ENCODE measurements at places on chromosomes 16 and 17.
A peak's percentile ranks its signal among the peaks of the same experiment; 100 is the strongest.

DNA sequence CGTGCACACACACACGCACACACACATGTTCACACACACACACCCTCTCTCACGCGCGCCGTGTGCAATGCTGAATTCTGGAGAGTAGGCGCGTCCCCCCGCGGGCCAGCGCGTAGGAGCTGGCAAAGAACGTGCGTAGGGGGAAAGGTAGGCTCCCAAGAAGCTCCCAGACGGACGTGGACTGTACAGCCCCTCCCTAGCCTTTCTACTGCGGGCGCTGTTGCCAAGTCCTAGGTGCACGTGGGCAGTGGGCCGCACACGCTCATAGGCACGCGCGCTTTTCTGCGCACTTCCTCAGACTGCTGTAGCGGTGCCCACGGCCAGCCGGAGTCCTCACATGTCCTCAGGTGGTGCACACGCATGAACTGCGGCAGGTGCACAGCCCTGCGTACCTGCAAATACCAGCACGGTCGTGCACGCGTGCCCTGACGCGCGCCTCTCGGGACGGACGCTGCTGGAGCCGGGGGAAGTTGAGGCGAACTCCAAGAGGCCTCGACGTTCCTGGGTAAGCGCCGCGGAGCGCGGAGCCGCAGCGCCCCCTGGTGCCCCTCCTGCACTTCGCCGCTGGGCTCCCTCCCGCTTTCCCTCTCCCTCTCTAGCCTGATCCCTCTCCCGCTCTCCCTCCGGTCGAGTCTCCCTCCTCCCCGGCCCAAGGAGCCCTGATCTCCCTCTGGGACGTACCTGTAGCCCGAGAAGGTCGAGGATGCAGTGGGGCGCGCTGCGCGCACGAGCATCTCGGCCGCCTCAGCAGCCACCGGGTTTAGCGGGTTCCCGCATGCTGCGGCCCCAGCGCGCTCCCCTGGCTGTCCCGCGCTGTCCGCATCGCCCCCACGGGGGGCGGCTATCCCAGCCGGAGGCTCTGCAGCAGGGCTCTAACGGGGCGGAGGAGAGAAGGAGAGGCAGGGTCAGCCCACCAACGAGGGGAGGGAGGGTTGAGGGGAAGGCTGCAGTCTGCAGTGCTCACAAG lies 749 bp downstream of the GRIN2A start:
- DNase-seq = peak; percentile 69

- DNase-seq = no peak
Observed at GRCh38 chr17:1958134-1958881, 66.8 kb downstream of the RTN4RL1 start.

DNA sequence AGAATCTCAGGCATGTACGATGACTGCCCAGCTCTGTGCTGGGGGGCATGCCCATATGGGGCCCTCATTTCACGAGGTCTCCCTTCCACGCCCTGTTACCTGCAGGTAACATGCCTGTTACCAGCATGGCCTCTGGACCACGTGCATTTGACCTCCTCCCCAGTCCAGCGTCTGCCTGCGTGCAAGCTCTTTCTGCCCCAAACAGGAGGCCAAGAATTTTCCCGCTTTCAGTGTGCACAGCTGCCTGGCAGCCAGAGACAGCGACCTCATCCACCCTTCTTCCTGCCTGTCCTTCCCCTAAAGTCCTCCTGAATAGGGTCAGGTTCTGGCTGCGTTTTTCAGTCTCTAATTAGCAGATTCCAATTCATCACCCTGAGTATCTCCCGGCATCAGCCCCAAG lies 306.5 kb upstream of the ZFHX3 start:
- DNase-seq = no peak

GRCh38 chr17:74369221-74369620 lies 1.9 kb downstream of the GPR142 start:
- no peak for DNase-seq

GRCh38 chr17:44197980-44198720 lies 1.5 kb downstream of the ATXN7L3 start:
- DNase-seq = no peak

DNA sequence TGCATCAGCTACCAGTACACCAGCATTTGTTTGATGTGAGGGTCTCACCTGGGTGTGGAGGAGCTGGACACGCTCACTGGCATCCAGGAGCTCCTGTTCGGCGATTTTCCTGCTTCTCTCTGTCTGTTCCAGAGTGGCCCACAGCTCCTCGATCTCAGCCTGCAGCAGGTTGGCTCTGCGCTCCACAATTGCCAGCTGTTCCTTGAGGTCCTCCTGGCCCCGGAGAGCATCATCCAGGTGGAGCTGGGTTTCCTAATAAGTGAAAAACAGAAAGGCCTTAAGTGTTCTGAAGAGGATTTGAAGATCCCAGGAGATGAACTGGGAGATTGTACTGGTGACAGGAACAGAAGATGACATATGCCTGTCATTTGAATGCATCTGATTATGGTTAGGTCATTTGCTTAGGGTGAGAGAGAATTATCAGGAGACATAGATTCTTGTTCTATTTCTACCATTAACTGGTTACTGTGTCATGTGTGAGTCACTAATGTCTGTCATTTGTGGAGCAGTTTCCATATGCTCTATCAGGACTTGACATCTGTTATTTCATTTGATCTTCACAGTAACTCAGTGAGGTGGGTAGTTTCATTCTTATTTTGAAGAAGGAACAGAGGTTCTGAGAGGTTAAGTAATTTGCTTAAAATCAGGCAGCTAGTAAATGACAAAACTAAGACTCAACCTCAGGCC lies 21.5 kb upstream of the MYH13 start:
- no peak for DNase-seq

DNA sequence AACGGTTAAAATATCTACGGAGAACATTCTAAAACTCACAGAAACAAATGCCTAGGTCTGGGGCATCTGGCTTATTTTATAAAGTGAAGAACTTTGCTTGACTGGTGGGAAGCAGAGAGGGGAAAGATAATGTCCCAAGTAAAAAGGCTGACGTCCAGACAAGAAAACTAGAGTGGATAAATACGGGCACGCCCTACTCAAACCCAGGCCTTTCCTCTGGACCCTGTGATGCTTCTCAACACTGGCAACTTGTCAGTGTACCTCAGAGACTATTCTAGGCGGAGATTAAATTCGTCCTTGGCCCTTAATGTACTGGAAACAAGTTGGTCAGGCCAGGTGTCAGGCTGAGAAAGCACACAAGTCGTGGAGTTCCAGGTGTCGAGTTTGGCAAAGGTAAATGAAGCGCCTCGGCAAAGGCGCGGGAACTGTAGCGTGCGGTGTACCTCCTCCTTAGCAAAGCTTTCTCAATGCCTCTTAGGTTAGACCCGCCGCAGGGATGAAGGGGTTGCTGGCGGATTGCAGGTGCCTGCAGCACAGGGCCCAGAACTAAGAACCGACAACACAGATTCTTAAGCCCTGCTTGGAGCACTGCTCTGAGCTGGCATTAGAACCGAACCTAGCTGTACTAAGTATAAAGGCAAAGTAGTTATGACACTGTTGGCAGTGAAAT lies 668 bp upstream of the UNK start:
- DNase-seq = peak; percentile 61

DNA sequence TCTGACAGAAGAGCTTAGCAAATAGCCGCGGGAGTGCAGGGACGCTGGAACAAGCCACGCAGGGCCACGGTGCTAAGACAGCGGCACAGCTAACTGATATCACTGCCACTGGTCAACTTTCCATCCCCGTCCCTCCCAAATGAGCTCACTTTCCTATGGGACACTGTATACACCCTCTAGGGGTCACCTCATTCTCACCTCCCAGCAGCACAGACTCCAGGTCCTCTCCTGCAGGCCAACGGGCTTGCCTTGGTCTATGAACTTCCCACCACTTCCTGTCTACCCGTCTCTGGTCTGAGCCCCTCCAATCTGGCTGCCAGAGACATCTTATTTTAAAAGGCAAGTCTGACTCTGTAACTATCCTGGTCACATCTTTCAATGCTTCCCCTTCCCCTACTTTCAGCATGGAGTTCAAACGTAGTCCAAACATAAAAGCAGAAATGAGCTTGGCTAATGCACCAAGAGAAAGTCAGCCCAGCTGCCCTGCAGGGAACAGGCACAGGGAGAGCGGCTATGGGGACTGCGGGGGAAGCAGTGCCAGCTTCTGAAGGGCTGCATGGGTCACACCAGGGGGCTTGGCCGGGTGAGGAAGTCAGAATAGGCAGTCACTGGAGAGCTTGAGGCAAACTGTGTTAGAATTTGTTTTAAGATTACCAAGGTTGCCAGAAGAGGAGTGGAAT lies 26.3 kb upstream of the SLC38A8 start:
- DNase-seq = no peak

GRCh38 chr17:66348584-66349165 lies 46.3 kb downstream of the PRKCA start:
- no peak for DNase-seq

- no peak for DNase-seq
Observed at GRCh38 chr17:77434136-77435114, 293.7 kb downstream of the SEC14L1 start.

DNA sequence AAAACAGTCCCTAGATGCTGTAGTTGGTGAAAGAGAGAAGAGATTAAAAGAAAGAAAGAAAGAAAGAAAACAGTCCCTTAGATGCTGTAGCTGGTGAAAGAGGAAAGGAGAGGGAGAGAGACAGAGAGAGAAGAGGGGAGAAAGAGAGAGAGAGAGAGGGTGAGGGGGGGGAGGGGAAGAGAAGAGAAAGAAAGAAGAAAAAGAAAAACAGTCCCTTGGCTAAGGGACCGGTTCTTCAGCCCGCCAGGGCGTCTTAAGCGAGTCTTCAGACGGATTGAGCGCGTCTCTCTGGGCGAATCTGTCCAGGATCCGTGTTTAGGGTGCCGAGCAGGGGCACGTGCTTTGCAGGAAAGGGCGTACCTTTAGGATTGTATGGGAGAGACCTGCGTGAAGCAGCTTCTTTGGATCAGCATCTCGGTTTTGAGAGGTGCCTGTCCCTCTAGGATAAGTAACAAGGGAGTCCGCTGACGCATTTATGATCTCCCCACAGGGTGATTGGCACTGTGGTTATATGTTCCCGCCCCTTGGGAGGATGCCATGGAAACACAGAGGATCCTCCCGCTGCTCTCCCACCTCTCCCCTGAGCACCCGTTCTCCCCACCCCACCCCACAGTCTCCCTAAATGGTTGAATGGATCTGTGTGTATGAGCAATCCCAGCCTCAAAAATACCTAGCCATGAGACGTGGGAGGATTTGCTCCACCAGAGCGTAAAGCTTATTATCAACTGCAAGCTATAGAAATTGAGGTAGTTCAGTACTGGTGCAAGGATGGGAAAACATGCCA lies 16.7 kb downstream of the GNGT2 start:
- no peak for DNase-seq

GRCh38 chr17:45143767-45144198 lies 4.5 kb upstream of the HEXIM1 start:
- DNase-seq = no peak

GRCh38 chr17:4806777-4807604 lies at the start of gene PLD2:
Gene PLD2, plus strand, starts transcription at chr17:4807152. Its CDS starts 621 bp downstream, at chr17:4807773.
- DNase-seq = peak; percentile 79

DNA sequence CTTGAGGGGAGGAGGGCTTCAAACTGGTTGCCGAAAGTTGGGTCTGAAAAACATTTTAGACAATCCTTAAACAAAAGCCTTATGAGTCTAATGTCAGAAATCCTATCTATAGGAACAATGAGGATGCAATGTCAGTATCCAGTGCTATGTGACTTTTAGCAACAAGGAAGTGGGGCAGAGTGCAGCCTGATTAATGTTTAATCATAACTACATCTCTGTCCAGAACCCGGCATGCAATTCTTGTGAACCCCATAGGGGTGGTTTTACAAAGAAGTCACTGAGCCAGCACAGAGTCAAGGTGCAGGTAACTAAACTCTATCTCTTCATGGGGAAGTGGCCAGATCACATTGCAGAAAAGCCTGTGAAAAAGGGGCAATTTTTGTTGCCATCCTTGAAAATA lies 267.5 kb downstream of the HS3ST4 start:
- no peak for DNase-seq

GRCh38 chr16:12262454-12263180 lies 286.1 kb downstream of the SNX29 start:
- no peak for DNase-seq

GRCh38 chr17:48047113-48047740 lies 932 bp upstream of the NFE2L1 start:
- DNase-seq = no peak

GRCh38 chr16:3717235-3718018 lies at the start of gene TRAP1:
Gene TRAP1, minus strand, starts transcription at chr16:3717524. Its CDS starts 16 bp downstream, at chr16:3717508.
- peak; percentile 83 for DNase-seq

DNA sequence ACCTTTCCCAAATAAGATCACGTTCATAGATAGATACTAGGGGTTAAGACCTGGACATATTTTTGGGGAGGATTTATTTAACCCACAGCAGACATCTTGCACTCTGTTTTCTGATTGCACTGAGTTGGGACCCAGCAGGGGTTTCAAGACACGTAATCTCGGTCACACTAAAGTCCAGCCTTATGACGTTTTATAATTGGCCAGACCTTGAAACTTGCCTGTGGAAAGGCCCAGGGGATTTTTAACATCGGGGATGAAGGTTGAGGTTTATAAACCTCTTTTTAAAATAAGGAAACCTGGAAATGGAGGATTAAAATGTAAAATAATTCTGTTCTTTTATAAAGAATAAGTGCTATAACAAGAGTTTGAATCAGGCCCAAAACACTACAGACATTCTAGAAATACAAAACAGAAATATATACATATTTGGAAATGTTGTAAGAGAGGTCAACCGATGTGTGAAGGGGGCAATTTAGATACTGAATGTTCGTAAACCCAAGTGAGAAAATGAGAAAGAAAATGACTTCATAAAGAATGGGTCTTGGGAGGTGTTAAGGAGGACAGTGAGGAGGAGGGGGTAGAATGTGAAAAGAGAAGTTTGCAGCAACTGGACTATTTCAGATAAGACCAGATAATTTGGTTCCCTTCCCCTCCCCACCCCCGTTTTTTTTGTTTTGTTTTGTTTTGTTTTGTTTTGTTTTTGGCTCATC lies 61.1 kb upstream of the NOL11 start:
- no peak for DNase-seq

GRCh38 chr16:81639348-81639747 lies 139.7 kb upstream of the PLCG2 start:
- no peak for DNase-seq

- no peak for DNase-seq
Observed at GRCh38 chr17:30271102-30271501, 20.6 kb downstream of the BLMH start.

Data from amygdala (tissue), 56 donors.